A549 treated with ZK216348 at 1 μM for 4 hours (cell line): ENCODE measurements at places on chromosomes 12 and 14. TPM values are rescaled to one million over a fixed set of nuclear protein-coding genes. Genes with fewer than 3 reads are reported as not detected.

Gene IFNG-AS1
- total RNA-seq, result not detected in 5 replicates

Gene KRT79
- 0.09 TPM in 1 of 5 replicates, not detected in the others for total RNA-seq

Gene KLRC2
- total RNA-seq, result 0.85 to 2.1 TPM (median 1.4 TPM) in 5 replicates

Gene APOLD1
- total RNA-seq, result 0.16 to 0.70 TPM (median 0.22 TPM) in 5 replicates

Gene AJUBA
- total RNA-seq, result 33.6 to 42.2 TPM (median 39.4 TPM) in 5 replicates

Gene SLC38A6
- total RNA-seq, result 10.2 to 24.3 TPM (median 19.1 TPM) in 5 replicates

Gene CLEC2D
- 0.24 to 0.60 TPM (median 0.38 TPM) in 5 replicates for total RNA-seq

Gene PRH2
- total RNA-seq, result not detected in 5 replicates

Gene TC2N
- total RNA-seq, result 0.51 to 0.85 TPM (median 0.84 TPM) in 5 replicates

Gene OVCH1
- total RNA-seq, result not detected in 5 replicates

Gene HOXC12
- not detected in 5 replicates for total RNA-seq

Gene KLHL33
- total RNA-seq, result not detected in 5 replicates
